ENCODE measurements at places on chromosomes 12 and 14. TPM values are rescaled to one million over a fixed set of nuclear protein-coding genes. Genes with fewer than 3 reads are reported as not detected.

GRCh38 chr12:119412811-119413794, 78.6 kb downstream of the CCDC60 start:
- peak; percentile 70 for DNase-seq

DNA sequence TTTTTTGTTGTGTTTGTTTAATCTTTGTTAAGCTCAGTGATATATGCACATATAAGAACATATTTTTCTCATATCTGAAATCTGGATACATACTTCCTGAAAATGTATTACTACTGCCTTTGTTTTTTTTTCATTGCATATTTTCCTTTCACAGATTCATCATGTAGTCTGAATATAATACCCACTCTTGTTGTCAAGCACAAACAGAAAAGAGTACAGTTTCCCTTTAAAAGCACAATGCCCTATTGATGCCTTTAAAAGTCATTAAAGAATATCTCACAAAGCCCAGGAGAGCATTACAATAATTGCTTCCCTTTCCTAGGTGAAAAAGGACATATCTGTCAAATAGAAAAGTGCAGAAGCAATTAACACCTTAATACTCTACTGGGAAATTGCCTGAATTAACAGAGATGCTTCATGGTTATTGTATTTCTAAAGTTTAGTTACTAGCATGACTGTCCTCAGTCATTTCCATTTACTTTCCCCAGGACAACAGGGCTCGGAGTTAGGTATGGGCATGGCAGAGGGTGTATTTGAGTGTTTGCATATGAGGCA, 107.4 kb downstream of the GRIP1 start:
- DNase-seq = no peak

DNA sequence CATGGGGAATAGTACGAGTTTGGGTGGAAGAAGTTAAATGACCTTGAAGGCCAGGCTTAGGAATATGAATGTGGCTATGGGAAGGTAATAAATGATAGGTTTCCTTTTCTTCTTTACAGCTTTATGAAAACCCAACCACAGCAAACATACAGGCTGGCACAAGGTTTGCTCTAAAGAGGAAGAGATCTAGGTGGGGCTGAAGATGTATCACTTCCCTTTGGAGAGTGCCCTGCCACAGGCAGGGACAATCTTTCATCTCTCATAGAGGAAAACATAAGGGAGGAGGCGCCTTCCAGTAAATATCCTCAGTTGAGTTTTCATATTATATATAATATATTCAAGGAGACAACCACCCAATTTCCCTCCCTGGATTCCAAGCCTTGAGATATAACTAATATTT, 72.9 kb upstream of the FRMD6 start:
- DNase-seq = no peak

GRCh38 chr12:80805106-80805505, 88.4 kb downstream of the MYF5 start:
- no peak for DNase-seq

- no peak for DNase-seq
Measured at GRCh38 chr14:73613046-73613383, 698 bp downstream of the ACOT6 start.

GRCh38 chr12:112418273-112418607, 507 bp upstream of the PTPN11 start:
- DNase-seq = no peak

- no peak for DNase-seq
Measured at GRCh38 chr14:99520571-99521081, 39.4 kb downstream of the CCNK start.

GRCh38 chr14:91830777-91831176, 36.6 kb downstream of the TC2N start:
- DNase-seq = no peak

- DNase-seq = no peak
Measured at GRCh38 chr12:20268771-20269170, 99.6 kb upstream of the PDE3A start.

DNA sequence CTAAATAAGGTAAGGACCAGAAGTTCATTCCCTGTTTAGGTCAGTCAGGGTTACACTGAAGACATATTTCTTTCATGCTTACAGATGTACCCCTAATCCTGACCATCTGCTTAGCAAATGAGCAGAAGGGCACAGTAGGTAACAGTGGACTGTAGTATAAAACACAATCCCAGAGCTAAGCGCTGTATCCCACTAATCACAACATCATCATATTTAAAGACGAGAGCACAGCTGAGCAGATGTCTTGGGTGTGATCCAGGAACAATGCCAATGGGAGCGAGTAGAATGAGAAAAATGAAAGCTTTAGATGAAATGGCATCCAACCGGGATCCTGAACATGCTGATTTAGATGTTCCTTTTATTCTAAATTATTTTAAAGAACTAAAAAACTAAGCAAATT, 213.4 kb downstream of the CCER1 start:
- DNase-seq = no peak

OR11G2 gene
- not detected for total RNA-seq

GRCh38 chr14:57089901-57090300, 178.8 kb downstream of the EXOC5 start:
- no peak for DNase-seq

- no peak for DNase-seq
Measured at GRCh38 chr14:36659010-36659821, 2.4 kb upstream of the PAX9 start.

MAP1LC3B2 gene
- 4.4 TPM for total RNA-seq

DNA sequence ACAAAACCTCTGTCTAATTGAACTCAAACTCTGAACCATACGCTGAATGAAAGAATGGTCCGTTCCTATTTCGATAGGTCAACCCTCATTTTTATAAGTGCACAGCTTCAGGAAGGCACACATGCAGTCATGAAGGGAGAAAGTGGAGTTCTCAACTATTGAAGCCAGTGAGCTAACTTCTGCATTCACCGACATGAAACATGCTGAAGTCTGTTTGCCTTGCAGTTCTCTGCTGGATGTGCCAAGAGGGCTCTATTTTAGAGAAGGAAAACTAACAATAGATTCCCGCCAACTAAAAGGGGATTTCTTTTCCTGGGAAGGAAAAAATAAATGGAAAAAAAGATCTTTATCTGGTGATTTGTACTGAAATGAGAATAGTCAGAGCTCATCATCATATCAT, 191.0 kb upstream of the PLEKHG7 start:
- DNase-seq = no peak

CRIP1 gene
- 112 TPM for total RNA-seq

- no peak for DNase-seq
Measured at GRCh38 chr14:73188501-73188911, 48.8 kb upstream of the PAPLN start.

DNA sequence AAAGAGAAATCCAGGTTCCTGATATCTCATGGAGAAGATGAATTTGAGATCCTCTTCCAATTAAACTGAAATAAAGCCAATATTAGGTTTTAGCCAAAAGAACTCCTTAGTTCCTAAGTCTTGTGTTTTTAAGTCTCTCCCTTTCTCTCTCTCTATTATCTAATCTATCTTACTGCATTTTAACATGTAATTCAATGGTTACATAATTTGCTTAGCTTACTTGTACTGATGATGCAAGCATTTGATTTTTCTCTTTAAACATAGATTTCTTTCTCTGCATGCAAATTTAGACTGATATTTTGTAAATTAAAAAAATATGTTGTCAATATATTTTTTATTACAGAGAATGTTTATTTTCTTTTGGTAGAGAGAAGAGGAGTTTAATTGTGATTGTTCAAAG, 78.2 kb downstream of the MIPOL1 start:
- DNase-seq = no peak

CARMIL3 gene
- total RNA-seq = 0.58 TPM

- no peak for DNase-seq
Measured at GRCh38 chr14:88950069-88950468, 125.6 kb downstream of the TTC8 start.

DNA sequence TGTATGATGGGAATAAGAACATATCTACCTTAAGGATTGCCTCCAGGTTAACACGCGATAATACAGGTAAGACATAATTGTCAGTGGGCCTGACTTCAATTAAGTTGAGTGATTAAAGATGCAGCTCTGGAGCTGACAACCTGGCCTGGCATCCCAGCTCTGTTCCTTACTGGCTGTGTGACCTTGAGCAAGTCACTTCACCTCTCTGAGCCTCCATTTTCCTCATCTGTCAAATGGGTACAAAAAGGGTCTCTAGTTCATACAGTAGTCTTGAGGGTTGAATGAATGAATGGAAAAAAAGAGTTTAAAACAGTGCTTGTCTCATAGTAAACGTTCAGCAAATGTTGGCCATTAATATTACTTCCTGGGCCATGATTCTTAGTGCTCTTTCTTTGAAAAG, 213.9 kb downstream of the PHETA1 start:
- no peak for DNase-seq

GRCh38 chr14:86013641-86014040, 483.7 kb downstream of the FLRT2 start:
- no peak for DNase-seq

DNA sequence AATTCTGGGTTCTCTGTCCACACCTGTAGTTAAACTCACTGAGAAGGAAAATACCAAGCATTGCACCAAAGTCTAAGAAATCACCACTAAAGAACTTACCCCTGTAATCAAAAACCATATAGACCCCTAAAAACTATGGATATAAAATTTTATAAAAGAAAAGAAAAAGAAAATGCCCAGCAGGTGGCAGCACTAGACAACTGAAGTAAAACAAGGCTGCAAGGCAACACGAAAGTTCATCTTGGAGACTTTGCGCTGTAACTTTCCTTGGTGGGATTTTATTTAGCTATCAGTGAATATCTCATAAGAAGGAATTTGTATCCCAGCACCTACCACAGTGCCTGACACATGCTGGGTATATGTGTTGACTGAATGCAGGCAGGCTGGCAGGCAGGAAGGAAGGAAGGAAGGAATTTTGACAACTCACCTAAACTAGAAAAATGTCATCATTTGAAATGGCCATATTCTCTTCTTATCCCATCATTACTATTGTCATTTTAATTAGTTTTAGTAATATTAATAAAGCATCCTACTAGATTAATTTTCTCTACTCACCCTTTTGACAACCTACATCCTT, 68.2 kb upstream of the ETV6 start:
- peak; percentile 83 for DNase-seq

CCDC38 gene
- 0.40 TPM for total RNA-seq

GRCh38 chr12:132397934-132398385, 68.6 kb upstream of the GALNT9 start:
- no peak for DNase-seq

DNA sequence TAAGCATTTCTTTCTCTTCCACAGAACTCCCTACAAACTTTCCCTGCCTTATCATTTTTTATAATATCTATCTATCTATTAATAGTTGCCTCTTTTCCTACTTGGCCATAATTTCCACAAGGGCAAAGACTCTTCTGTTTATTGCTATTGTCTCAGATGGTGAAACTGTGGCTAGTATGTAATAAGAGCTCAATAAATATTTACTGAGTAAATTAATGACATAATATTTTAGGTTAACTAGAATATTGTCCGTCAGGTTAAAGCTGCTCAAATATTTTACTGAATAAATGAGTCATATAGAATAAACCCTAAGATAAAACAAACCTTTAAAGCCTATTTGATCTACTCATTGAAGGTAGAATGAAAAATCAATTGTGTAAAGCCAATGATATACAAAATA, 240.5 kb downstream of the PPFIA2 start:
- no peak for DNase-seq

- no peak for DNase-seq
Measured at GRCh38 chr12:128808651-128809050, 15.1 kb downstream of the SLC15A4 start.

GRCh38 chr12:56462565-56462964, 5.8 kb upstream of the SPRYD4 start:
- no peak for DNase-seq

GRCh38 chr12:13559318-13559978, 362.9 kb downstream of the EMP1 start:
- DNase-seq = no peak

RNF31 gene
- 61.5 TPM for total RNA-seq

GRCh38 chr12:96427269-96427729, 27.1 kb upstream of the CDK17 start:
- DNase-seq = peak; percentile 61

DNA sequence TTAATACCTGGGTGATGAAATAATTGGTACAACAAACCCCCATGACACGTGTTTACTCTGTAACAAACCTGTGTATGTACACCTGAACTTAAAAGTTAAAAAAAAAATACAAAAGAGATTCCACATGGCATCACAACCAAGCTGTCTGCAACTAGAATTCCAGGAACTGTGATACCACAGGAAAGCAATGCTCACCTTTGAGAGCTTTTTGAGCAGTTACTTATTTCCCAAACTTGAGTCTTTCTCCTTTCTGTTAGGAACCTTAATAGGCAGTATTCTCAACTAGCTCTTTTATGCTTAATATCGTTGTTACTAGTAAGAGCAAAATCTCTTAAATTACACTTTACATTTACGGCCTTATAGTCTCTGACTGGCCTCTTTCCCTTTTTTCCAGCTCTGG, 15.2 kb downstream of the PTHLH start:
- DNase-seq = no peak

GRCh38 chr12:121711361-121712189, 977 bp upstream of the TMEM120B start:
- DNase-seq = no peak

GRCh38 chr12:95634622-95635621, 83.6 kb upstream of the USP44 start:
- DNase-seq = no peak

AMN gene
- 0.40 TPM for total RNA-seq

GRCh38 chr12:16492240-16492639, 113.7 kb downstream of the LMO3 start:
- no peak for DNase-seq

GRCh38 chr14:89660166-89660565, 243.1 kb upstream of the FOXN3 start:
- DNase-seq = no peak
